AG04449 (cell line): ENCODE measurements at places on chromosomes 2 and 18.

- DNase-seq, result no peak
These were observed 45.0 kb downstream of the CYRIA start for GRCh38 chr2:16620590-16620989.

GRCh38 chr2:198004921-198005829, 200.8 kb downstream of the PLCL1 start:
- DNase-seq, result no peak

- no peak for DNase-seq
These were observed 20.1 kb downstream of the OTOF start for GRCh38 chr2:26457695-26458364.

DNA sequence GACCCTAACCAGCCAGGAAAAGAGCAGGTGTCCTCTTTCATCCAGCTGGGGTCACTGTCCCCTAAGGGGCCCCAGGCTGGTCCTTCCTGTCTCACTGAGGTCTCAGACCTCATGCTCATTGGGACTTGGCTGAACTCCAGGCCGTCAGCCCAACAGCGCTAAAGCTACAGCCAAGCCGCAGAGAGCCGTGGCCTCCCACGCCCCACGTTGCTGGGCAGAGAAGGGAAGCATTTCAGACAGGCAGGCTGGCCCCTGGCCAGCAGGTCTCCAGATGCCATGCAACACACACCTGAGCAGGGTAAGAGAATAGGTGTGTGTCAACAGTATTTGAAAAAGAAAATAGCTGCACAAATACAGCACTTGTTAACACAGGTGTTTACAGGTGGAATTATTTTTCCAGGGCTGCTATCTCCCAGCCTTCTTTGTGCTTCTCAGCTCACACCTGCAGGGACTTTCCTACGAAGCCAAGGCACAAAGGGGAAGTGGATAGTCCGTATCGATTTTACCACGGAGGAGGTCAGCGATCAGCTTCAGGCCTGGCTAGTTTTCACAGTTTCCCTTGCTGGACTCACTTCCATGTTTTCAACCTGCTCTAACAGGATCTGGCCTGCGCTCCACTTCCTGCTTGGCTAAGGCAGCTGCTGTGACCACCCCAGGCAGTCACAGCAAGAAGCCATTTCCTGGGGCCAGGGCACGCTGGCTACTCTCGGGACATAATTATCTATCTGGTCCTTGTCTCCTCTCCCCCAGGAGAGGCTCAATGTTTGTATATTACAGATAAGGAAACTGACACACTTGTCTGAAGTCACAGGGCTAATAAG, 156.1 kb upstream of the ID2 start:
- DNase-seq, result no peak

- DNase-seq, result no peak
These were observed 28.6 kb upstream of the CTAGE1 start for GRCh38 chr18:22446325-22446724.

DNA sequence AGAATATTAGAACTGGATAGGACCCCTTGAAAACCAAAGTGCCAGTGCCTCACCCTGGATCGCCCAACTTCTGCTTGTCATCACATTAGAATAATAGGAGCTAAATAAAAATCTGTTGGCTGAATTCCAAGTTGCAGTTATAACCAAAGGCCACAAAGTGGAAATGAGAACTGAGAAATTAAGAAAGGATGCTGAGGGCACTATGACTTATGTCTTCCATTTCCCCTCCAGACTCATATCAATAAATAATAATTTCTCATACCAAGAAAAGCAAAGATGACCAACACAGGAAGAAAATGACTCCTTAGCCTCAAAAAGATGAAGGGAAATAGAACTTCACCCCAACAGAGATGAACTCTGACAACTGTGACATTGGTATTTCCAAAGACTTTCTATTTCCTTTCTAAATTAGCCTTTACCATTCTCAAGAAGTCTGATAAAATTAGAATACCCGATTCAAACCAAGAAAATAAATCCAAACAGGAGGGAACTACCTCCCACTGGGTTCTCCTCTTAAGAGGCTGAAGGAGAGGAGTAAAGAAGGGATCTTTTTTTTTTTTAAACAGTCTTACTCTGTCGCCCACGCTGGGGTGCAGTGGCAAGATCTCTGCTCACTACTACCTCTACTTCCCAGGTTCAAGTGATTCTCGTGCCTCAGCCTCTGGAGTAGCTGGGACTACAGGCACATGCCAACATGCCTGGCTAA, 46.5 kb upstream of the EPG5 start:
- no peak for DNase-seq

- DNase-seq, result no peak
These were observed 34.6 kb downstream of the IAH1 start for GRCh38 chr2:9508931-9509330.

DNA sequence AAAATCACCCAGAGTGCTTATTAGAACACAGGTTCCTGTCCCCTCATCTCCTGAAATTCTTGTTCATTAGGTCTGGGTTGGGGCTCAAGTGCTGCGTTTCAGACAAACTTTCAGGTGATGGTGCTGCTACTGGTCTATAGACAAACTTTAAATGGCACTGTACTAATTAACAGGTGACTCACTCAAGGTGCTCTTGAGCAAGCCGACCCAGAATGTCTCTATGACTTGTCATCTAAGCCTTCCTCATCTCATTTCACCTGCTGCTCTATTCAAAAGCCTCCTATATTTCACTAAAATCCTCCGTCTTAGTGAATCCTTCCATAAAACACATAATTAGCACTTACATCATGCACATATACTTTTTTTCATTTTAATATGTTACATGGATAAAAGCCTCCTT, 29.9 kb upstream of the STK39 start:
- DNase-seq, result no peak

DNA sequence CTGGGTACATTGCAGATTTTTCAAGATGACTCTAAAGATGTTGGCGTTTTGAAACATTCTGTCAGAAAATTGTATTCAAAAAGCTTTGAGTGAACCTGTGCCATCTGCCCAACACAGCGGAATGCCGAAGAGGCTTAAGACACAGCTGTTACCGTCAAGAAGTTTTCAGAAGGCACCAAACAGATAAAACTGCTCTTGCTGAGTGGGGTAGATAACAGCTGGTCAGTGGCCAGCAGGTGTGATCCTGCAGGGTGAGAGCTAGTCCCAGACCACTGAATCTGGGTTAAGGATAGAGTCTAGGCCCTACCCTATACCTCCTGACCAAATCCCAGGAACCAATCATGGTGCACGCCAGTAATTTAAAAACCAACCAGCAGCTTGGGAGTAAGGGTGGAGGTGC, 60.5 kb upstream of the B3GNT7 start:
- no peak for DNase-seq

GRCh38 chr18:70373042-70373519, 84.2 kb downstream of the SOCS6 start:
- peak; percentile 61 for DNase-seq

GRCh38 chr18:74937291-74937690, 271.6 kb downstream of the PTGR3 start:
- DNase-seq, result no peak

- DNase-seq, result no peak
These were observed 41.3 kb downstream of the CFAP36 start for GRCh38 chr2:55560855-55561254.

DNA sequence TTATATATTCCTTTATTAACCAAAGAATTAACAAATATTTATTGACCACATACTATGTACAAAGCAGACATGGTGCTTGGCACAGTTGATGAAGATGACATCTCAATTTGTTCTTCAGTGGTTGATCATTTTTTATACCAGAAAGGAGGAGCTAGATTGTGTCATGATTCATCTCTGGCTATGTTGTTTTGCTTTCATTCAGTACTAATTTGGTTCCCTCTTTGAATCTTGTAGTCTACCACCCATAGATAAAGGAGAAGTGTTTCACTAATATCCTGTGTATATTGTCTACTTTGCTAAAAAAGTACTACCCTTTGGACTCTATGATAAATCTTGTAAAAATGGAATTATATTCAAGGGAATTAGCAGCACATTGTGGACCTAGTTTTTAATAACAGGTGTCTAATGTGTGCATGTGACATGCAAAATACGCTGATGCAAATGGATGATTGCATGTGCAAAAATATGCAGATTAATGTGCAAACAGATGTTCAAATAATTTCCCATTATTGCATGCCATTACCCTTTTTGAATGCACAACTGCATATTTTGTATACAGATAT, 313.2 kb upstream of the ZEB2 start:
- DNase-seq, result no peak

GRCh38 chr18:41553716-41554115, 401.3 kb upstream of the PIK3C3 start:
- DNase-seq, result no peak

- no peak for DNase-seq
These were observed 1183.1 kb upstream of the TMEFF2 start for GRCh38 chr2:193377789-193378188.

DNA sequence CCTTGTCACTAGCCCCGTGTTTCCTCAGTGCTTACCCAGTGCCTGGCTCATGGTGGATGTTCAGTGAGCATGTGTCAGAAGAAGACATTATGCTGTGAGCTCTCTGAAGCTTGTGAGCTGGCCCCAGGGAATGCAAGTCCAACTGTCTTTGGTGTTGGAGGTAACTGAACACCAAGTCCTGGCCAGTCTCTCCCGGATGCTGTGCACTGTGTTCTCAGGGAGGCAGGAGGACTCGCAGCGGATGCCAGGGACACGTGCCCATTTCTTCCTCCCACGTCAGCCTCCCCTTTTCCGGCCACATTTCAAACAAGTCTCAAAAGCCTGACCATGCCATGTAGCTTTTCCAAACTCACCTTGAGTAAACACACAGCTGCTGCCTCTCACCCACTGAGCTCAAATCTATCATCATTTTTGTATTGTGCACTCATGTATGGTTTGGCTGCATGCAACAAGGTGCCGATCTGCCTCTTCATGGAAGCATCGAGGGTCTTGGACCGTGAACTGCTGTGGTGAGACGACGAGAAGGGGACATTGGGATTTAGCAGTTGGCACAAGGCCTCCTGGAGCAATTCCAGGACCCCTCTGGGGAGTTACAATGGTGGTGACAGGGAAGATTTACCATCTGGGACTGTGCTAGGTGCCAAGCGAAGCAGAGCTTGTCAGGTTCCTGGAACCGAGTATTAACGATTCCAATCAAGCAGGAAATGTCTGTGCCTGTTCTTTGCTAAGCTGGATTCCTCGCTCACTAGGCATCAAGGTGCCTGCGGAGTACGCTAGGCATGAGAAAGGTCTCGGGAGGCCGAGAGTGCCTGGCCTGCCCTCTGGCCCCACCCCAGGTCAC, 44.4 kb upstream of the MGAT4A start:
- DNase-seq, result no peak

DNA sequence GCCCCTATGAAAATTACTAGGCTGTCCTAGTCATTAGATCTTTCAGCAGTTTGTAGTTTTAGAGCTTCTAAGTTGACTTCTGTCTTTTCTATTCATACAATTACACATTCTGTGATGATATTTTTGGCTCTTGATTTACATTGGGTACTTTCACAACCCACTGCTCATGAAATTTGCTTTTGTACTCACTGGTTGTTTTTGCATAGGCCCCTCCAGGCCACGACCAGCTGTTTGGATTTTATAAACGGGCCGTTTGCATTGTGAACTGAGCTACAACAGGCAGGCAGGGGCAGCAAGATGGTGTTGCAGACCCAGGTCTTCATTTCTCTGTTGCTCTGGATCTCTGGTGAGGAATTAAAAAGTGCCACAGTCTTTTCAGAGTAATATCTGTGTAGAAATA, 193.8 kb downstream of the RPIA start:
- no peak for DNase-seq

DNA sequence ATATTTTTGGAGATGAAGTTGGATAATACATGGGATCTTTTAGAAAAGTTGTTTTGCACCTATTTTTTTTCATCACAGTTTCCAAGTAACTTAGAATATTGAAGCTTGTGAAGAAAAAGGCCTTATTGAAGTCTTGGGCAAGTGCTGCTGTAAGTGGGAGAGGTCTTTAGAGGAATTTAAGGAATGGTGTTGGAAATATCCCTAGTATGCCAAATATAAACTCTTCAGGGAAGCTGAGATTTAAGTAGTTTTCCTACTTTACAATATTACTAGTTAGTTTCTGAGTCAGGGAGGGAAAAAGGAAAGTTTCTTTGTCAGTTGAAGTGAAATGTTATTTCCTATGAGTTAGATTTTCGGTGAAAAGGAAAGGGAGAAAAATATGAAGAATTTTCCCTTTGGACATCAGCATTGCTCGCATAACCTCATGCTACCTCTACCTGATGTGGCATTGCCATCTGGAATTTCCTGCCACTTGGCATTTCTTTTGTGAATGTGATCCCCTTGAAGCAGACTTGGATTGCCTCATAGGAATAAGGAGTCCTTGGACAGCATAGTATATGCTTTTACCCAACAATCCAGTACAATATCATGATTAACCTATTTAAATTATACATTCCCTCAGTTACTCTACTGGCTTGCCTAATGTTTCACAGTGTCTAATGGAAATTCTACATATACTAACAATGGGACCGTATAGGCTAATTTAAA, 12.1 kb downstream of the PLEKHH2 start:
- peak; percentile 29 for DNase-seq
